ENCODE measurements at places on chromosomes 13 and 19.

DNA sequence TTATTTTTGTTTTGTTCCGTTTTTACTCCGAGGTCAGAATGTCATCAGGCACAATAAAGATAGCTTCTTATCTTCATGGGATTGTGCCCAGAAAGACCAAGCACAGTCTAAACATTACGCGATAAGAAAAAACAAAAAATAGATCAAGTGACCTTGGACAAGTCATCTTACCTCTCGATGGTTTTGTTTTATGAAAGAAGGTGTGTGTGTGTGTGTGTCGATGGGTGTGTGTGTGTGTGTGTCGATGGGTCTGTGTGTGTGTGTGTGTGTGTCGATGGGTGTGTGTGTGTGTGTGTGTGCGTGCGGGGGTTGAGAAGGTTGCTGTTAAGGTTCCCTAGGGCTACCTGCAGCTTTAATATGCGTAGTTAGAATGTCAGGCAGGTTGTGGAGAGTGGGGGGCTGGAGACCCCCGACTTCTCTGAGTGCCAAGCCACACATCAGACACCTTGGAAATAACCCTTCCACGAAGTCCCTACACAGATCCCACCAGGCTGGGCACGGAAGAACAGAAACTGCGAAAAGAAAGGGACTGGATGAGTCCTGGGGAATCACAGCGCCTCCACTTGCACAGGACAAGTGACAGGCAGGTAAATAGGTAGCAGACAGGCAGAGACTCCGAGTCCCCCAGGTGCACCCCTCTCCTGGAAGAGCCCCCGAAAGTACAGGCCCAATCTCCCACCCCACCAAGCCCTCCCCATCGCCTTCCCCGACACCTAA, 458 bp upstream of the ATP8A2 start:
- no peak for DNase-seq

DNA sequence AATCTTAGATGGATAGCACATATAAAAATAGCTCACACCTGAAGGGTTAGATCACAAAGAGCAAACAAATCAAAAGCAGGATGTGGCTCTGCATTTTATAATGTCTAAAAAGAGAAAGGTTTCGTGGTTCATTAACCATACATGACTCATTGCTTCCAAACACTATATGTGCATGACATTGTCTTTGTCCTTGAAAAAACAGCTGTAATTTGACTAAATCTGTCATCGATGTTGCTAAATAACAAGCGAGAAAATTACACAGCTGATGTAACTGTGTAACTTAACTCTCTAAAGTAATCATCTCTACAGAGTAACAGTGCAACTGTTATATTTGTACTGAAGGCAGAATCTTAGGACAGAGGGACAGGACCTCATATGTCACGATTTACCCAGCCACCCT, 383.1 kb upstream of the GPC6 start:
- DNase-seq: no peak

GRCh38 chr13:106028911-106029310, 506.6 kb downstream of the EFNB2 start:
- no peak for DNase-seq

- DNase-seq: no peak
Observed at GRCh38 chr13:19185865-19186645, 4.4 kb upstream of the TUBA3C start.

GRCh38 chr19:42092350-42092749, 16.4 kb downstream of the ZNF574 start:
- DNase-seq: peak; percentile 66

- DNase-seq: peak; percentile 59
Observed at GRCh38 chr19:29845574-29846176, 33.9 kb downstream of the CCNE1 start.

GRCh38 chr13:20425819-20426219, 99.8 kb downstream of the CRYL1 start:
- no peak for DNase-seq

- DNase-seq: peak; percentile 79
Observed at GRCh38 chr13:22009500-22009899, 338.6 kb downstream of the FGF9 start.

- peak; percentile 91 for DNase-seq
Observed at GRCh38 chr19:43784981-43785808, 4.4 kb upstream of the KCNN4 start.

- DNase-seq: peak; percentile 47
Observed at GRCh38 chr19:14073925-14074838, 1.6 kb downstream of the MISP3 start.

- DNase-seq: no peak
Observed at GRCh38 chr19:18508585-18508984, 13.3 kb downstream of the ELL start.

- no peak for DNase-seq
Observed at GRCh38 chr19:5130371-5131030, 161.6 kb downstream of the KDM4B start.

DNA sequence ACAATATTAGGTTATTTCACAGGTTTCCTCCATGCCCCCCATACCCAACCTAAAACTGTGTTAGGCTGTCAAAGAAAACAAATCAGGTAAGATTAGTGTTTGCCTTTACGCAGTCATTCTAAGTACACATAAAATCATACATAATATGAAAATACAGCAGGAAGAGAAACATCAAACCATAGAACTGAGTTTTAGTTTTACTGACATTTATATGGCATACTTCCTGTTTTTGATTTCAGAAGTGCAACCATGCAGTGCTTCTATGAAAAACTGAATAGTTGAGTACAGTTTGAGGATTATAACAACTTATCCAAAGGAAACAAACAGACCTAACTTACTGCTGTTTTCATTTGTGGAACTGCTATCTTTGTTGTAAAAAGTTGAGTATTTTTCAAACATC, 91.3 kb downstream of the KCNRG start:
- DNase-seq: no peak

DNA sequence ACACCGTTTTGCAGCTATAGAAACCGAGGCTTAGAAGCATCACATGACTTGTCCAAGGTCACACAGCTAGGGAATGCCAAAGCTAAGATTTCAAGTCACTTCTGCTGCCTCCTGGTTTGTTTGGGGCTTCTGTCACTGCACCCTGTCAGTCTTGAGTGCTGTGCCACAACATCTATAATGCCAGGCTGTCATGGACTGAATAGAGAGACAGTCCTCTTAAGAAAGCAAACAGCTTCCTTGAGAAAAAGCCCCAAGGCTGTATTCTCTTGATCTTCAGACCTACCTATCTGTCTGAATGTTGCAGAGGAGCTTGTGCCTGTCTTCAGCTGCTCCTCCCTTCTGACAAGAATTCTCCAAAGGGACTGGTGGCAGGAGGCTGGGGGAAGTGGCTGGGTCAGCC, 81.6 kb downstream of the OLFM4 start:
- DNase-seq: no peak

DNA sequence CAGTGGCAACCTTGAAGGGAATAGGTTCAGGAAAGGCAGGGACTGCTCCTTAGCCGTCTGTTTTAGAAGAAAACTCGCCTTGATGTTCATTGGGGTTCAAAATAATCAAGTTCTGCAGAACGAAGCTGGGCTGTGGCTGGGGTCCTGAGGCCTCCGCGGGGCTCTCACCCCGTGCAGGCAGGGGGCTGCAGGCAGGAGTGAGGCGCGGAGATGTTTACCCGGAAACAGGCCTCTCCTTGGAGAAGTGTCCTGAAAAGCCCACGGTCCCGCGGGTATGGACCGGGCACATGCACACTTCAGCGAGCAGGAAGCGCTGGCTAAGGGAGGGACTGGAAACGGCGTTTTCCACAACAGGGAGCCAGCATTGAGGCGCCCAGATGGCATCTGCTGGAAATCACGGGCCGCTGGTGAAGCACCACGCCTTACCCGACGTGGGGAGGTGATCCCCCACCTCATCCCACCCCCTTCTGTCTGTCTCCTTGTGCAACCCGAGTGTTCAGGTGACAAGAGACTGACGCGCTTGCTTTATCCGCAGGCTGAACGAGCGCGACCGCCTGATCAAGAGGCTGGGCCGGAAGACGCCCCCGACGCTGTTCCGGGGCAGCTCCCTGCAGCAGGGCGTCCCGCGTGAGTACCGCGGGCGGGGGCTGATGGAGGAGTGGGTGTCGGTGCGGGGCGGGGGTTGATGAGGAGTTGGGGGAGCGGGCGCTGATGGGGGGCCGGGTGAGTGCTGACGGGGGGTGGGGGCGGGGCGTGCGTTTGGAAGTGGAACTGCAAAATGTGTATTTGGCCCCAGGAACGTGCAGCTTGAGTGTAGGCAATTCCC, 39.6 kb downstream of the SHISA2 start:
- no peak for DNase-seq

DNA sequence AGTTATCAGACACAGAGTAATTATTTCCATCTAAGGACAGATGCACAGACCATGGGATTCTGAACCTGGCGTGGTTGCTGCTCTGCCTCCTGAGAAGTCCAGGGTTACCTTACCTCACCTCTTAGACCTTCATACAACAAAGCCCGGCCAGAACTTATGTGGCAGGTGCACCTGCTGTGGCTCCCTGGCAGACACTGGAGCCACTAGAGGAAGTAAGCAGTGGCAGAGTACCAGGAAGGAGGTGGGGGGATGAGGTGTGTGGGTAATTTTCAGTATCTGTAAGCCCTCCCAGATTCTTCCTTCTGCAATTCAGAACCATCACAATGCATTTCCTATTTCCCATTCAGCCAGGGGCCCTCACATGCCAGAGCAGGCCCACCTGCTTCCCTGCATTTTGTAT, 106.1 kb upstream of the DOCK9 start:
- no peak for DNase-seq

DNA sequence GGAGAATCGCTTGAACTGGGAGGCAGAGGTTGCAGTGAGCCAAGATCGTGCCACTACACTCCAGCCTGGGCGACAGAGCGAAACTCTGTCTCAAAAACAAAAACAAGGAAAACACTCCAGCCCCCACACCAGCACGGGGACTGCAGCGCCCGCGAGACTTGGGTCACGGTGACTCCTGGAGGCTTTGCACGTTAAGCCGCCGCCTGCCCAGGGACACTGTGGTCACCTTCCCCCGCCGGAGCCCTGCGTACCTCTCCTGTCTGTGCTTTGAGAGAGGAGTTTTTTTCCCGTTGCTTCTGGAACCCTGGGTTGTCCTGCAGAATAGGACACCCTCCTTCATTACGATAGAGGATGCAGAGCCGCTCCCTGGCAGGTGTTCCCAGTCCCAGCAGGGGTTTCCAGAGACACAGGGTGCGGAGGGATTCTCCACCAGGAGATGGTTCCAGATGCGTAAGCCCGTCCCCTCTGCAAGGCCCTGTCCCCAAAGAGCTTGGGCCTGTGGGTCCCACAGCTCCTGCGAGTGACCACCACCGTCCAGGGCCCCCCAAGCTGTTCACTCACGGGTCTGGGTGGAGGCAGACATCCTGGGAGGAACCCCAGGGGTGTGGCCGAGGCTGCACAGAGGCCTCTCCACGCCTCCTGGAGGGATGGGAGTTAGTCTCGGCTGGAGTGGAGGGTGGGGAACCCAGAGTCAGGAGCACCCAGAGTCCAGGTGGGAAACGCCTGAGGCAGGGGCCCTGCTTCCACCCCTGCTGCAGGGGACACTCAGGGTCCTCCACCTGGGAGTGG, 42.8 kb upstream of the NDUFS7 start:
- DNase-seq: no peak

- no peak for DNase-seq
Observed at GRCh38 chr19:46229442-46229841, at the start of gene IGFL1. IGFL1 (plus strand) TSS chr19:46229742; CDS start chr19:46229775, 33 bp downstream.

DNA sequence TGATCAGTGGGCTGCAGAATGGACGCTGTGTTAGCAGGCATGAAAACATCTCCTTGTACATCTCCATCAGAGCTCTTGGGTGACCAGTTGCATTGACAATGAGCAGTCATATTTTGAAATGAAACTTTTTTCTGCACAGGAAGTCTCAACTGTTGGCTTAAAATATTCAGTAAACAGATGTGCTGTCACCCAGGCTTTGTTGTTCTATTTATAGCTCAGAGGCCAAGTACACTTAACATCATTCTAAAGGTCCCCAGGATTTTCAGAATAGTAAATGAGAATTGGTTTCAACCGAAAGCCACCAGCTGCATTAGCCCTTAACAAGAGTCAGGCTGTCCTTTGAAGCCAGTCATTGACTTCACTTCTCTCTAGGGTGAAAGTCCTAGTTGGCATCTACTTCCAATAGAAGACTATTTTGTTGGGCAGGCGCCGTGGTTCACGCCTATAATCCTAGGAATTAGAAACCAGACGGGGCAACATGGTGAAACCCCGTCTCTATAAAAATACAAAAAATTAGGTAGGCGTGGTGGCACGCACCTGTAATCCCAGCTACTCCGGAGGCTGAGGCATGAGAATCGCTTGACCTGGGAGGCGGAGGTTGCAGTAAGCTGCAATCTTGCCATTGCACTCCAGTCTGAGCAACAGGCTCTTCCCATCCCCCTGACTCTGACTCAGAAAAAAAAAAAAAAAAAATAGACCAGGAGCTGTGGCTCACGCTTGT, 7.9 kb upstream of the PDE4A start:
- DNase-seq: peak; percentile 35

- peak; percentile 46 for DNase-seq
Observed at GRCh38 chr19:46571495-46571894, 29.6 kb upstream of the CALM3 start.

DNA sequence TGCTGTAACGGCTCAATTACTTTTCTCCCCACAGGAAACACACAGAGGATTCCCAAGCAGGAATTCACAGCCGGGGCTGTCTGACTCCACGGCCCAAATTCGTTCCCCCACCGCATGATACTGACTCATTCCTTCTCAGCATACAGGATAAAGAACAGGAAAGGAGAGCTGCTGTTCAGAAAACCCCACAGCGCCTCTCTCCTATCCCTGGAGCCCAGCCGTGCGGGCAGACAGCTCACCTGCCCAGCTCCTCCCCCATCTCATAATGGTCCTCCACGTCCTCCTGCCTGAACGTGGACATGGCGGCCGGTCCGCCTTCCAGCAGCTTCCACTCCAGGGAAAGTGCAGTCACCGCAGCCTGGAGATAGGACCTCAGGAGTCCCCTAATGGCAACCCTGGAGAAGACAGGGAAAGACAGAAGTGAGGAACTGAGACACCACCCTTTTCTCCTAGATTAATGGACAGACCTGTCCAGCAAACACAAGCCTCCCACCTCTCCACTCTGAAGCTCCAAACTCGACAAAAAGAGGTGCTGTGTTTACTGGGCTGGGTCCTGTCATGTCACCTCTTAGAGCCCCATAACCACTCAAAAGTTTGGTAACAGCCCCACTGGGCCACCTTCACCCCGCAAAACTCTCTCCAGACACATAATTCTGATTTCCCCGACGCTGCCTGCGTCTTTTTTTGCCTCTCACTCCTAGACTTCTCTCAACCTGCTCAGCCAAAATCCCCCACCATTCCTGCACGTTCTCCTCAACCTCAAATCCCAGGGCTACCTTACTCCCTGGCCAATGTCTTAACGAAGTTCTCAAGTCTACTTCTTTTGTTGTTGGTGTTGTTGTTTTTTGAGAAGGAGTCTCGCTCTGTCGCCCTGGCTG, 1.2 kb downstream of the DAPK3 start:
- DNase-seq: no peak

GRCh38 chr13:33571618-33572017, 246.3 kb upstream of the RFC3 start:
- DNase-seq: no peak

GRCh38 chr19:49347835-49348234, 12.6 kb downstream of the CD37 start:
- DNase-seq: peak; percentile 49

Measured in suppressor macrophage (primary cell).